ENCODE measurements at places on chromosomes 6 and 20.

GRCh38 chr6:166286839-166287271 is 21.3 kb downstream of the PRR18 start:
- DNase-seq: no peak

DNA sequence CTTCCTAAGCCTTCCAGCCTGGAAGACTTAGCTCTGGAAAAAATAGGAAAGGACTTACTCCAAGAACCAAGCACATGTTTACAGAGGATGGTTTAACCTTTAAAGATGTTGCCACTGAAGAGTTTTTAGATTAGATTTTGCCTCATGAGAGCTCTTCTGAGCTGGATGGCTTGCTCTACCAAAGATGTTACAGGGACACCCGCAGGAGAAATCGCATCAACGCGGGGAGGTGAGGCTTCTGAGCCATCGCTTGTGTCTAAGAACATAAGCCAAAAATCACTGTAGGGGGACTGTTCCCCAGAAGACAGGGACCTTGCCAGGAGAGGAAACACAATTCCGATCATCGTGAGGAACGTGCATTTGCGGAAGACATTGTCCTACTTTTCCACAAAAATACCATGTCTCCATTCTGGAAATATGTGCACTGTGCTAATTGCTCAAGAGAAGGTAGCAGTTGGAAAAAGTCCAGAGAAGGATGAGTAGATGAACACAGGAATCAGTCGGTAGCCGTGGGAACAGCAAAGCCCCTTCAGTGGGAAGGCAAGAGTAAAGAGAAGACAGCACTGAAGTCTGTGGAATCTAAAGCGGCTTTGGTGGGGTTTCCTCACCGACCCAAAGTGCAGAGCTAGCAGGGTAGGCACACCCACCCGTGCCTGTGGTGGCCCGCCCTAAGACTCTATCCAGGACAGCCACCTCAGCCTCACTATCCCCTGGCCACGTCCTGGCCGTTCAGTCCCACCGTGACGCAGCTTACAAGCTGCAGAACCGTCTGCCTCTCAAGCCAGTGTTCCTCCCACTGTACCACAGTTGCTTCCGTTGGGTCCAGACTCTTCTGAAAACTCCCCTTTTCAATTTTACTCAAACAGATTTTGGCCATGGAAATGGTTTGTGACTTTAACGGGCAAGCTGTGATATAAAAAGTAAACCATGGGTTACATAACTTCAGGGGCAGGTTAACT is 334.8 kb downstream of the NRN1 start:
- peak; percentile 25 for DNase-seq

DNA sequence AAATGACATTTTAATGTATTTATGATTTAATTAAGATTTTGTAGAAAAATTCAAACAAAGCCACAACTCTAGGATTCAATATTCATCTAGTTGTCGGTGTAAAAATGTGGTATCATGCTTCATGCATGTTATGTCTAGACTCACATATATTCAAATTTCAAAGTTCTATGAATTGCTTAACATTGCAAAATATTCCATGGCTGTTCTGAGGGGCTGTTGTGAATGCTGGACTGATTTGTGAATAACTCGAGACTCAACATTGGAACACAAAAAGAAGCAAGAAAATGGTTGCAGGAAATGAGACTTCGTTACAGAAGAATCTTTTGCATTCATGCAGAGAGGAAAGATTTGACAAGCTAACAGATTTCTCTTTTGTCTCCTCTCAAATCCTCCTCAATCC is 705.9 kb downstream of the DHX35 start:
- DNase-seq: no peak

GRCh38 chr6:27374824-27375612 is 13.5 kb upstream of the ZNF391 start:
- peak; percentile 70 for DNase-seq

DNA sequence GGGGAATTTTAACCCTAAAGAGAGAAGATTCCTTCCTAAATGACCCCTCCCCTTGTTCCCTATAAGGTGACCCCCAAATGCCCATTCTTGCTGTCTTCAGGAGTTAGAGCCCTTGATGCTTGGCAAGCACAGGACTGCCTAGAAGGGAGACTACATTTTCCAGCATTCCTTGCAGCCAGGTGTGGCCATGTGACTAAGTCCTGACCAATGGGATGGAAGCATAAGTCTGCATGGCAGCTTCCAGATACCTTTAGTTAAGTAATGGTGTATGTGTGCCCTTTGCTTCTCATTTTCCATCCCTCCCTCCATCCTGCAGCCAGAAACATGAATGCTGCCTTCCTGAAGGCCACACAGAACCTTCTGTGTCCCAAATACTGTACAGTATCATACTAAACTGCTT is 5.5 kb downstream of the BFSP1 start:
- DNase-seq: peak; percentile 44

- DNase-seq: no peak
These were observed 38.8 kb downstream of the C6orf52 start for GRCh38 chr6:10655508-10656055.

GRCh38 chr20:47133809-47134456 is 222.6 kb downstream of the ZMYND8 start:
- DNase-seq: peak; percentile 86

- peak; percentile 63 for DNase-seq
These were observed 14.3 kb upstream of the C20orf144 start for GRCh38 chr20:33647603-33648395.

DNA sequence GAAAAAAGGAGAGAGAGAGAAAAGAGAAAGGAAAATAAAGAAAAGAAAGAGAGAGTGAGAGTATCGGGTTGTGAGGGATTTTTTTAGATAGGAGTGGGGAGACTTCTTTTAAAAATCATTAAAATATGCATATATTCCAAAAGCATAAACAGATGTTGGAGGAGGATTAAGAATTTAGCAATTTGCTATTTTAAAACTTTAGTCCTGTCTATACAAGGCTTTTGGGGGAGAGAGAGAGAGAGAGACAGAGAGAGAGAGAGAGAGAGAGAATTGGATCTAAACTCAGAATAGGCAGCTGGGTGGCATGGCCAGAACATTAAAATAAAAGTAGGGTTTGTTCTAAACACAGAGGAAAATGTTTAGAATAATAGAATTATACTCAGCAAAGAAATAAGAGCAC is 72.1 kb downstream of the SOD2 start:
- no peak for DNase-seq

DNA sequence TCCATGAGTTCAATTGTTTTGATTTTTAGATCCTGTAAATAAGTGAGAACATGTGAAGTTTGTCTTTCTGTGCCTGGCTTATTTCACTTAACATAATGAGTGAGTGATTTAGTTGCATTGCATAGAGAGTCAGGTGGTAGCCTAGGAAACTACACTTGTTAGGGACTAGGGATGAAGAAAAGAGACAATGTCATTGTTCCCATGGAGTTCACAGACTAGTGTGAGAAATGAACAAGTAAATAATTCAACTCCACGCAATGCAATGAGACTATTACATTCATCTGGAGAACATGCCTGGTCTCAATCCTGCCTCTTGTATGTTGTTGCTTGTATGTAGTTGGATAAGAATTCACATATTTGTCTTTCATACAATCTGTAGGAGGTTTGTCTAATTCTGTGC is 76.3 kb upstream of the B3GAT2 start:
- no peak for DNase-seq

DNA sequence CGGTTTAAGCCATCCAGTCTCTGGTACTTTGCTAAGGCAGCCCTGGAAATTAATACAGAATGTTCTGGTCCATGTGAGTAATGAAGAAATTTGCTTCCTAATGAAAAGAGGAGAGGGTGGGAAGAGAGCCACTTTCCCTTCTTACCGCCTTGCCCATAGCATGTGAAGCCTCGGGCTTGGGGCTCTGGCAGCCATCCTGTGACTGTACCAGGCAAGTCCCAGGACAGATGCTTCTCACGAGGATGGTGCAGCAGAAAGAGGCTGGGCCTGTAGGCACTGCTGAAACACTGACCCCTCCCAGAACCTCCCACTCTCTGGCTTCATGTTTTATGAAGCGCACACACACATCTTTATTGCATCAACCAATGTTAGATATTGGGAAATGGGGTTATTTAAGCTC is 74.8 kb downstream of the IYD start:
- DNase-seq: no peak

Measured in iris pigment epithelial cell (primary cell).